Activated T-helper 2 cell treated with anti-CD3 and anti-CD28 coated beads, Interferon-gamma antibody, Interleukin-2, Interleukin-4, amounts not matched to agents 10 μg/mL and 5 μg/mL and 100 μg/mL, durations not matched to agents 14 hours and 24 hours and 36 hours (primary cell): ENCODE measurements at places on chromosomes 16 and 17. TPM values are rescaled to one million over a fixed set of nuclear protein-coding genes. Genes with fewer than 3 reads are reported as not detected.

DNA sequence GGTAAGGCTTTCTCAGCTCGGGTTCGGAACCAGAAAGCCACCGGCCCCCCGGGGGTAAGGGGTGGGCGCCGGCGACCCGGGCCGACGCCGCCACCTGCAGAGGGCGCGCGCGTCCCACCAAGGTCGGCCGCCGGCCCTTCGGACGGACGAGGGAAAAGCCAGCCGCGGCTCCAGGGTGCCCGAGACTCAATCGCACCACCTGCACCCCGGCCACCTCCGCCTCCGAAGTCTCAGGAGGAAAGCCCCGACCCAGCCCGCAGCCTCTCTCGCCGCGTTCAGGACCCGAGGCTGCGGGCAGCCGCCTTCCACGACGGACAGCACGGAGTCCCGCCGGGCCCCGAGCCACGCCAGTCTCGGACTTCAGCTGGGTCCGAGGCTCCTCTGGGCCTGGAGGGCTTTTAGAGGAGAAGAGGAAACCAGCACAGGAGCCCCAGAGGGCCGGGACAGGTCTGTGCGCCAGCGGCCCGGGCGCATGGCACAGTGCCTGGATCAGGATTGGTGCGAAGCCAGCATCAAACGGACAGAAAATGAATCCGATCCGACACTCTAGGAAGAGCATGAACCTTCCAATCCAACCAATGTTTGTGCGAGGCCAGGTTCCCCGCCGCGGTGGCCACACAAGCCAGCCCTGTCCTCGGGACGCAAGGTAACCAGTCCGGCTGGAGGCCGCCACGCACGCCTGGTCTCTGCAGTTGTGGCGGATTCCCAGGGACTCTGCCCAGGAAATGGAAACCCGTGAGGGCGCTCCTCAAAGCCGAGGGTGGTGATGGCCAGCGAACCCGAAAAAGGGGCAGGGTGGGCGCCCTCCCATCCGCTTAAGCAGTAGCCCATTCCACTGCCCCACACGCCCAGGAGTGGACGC is 6.7 kb downstream of the CBX8 start:
- no peak for DNase-seq

GRCh38 chr16:54437921-54438320 is 151.3 kb upstream of the IRX3 start:
- DNase-seq: no peak

GRCh38 chr17:74949455-74950115 is 13.9 kb downstream of the OTOP3 start:
- DNase-seq: no peak

DNA sequence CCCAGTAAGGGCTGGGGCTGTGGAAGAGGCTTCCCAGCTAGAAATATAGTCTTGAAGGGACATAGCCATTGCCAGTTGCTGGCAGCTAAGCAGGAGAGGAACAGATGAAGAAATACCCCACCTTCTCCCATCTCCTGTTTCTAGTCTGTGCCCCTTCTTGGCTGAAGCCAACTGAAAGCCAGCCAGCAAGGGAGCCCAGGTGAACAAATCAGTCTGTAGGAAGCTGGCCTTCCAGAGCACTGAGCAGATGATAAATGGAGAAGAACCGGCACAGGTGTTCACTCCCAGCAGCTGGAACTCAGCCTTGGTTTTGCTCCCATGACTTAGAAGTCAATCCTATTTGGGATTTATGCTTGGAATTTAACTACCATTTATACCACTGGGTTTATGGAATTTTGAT is 69.2 kb upstream of the DHX40 start:
- no peak for DNase-seq

- DNase-seq: no peak
These were observed 12.4 kb downstream of the PRPSAP1 start for GRCh38 chr17:76341301-76341700.

DNA sequence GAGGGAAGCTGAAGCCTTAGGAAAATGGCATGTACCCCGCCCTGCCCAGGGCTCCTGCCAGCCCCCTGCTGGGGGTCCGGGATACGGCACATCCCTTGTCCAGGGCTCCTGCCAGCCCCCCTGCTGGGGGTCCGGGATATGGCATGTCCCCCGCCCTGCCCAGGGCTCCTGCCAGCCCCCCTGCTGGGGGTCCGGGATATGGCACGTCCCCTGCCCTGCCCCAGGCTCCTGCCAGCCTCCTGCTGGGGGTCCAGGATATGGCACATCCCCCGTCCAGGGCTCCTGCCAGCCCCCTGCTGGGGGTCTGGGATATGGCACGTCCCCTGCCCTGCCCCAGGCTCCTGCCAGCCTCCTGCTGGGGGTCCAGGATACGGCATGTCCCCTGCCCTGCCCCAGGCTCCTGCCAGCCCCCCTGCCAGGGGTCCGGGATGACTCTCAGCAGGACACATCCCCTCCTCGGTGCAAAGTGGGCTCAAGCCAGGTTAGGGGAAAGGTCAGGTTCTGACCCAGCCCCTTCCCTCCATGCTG is 43.2 kb downstream of the RPH3AL start:
- no peak for DNase-seq

The DRC3 gene
- total RNA-seq: not detected in 2 replicates

The MAPT gene
- 1.1 and 1.3 TPM in 2 replicates for total RNA-seq
